ENCODE measurements at places on chromosomes 5 and 9. TPM values are rescaled to one million over a fixed set of nuclear protein-coding genes. Genes with fewer than 3 reads are reported as not detected.

DNA sequence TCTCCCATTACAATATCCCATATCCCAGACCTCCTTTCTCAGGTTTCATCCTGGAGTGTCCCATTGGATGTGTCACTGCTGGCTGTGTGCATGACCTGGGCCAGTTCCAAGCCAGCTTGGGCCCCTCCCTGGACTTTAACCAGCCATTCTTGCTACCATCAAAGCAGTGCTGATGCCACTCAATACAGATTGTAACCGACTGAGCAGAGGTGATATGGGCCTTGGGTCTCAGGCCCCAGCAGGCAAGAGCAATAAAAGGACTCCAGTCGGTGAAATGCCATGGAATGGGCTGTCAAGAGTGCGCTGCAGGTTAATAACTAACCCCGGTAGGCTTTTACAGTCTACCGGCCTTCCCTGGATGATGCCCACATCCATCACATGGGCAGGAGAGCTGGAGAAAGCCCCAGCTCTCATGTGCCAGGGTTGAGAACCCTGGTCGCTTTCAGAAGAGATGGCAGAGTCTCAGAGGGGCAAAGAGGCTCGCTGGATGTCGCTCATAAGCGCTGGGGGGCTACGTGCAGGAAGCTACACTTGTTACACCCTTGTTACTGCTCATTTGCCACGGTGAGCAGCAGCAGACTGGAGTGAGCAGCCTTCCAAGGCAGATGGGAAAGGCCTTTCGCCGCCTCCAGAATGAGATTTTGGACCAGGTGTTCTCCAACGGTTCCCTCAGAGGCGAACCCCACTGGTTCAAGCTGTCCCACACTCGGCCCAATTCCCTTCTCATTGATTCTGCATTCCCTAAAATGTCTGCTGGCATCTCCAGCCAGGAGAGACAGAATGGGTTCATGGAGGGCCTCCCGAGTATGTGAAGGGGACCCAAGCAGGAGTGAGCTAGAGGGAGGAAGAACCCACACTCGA lies 13.2 kb downstream of the EPB41L4B start:
- DNase-seq: peak; percentile 74

GRCh38 chr5:93088592-93089389 lies 492.2 kb downstream of the NR2F1-AS1 start:
- no peak for DNase-seq

DNA sequence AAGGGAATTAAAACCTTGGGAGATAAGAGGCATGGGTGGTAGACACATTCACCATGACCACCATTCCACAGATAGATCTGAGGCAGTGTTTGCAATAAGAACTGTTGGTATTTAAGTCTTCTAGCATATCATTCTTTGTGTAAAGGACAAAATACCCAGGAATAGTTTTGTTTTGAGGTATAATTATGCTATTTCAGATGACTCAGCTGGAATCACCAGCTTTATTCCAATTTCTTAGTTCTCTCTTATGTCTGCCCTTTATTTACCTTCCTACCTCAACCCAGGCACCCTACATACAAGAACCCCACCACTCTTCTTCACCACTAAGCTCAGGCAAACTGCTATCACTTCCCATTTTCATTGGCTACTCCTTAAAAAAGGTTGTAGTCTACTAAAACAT lies 94.7 kb upstream of the TRIO start:
- DNase-seq: no peak

GRCh38 chr5:35218981-35219380 lies 11.3 kb downstream of the PRLR start:
- DNase-seq: no peak

DNA sequence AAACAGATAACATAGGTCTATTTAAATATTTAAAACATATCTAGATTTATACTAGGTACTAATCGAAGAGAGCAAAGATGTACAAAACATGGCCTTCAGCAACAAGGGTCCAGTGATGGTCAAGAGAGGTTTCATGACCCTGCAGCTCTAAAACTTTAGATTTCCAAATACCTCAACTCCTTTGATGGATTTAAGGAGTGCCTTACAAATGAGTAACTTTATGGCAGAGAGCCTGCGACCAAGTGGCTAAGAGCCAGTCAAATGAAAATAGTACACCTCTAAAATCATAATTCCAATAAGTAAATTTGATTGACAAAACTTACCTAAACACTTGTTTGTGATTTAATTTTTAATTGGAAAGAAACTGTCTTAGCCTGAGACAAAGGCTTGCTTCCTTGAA lies 4.7 kb upstream of the SH3RF2 start:
- DNase-seq: no peak

- no peak for DNase-seq
These were observed 544 bp downstream of the ADAMTS6 start for GRCh38 chr5:65481171-65481581.

GRCh38 chr5:177124486-177124991 lies 9.0 kb upstream of the NSD1 start:
- no peak for DNase-seq

- no peak for DNase-seq
These were observed 26.7 kb downstream of the RNF145 start for GRCh38 chr5:159182691-159183090.

- DNase-seq: no peak
These were observed 466.3 kb downstream of the EFNA5 start for GRCh38 chr5:107204413-107204812.

GRCh38 chr5:87210743-87211142 lies 56.9 kb upstream of the RASA1 start:
- DNase-seq: no peak

DNA sequence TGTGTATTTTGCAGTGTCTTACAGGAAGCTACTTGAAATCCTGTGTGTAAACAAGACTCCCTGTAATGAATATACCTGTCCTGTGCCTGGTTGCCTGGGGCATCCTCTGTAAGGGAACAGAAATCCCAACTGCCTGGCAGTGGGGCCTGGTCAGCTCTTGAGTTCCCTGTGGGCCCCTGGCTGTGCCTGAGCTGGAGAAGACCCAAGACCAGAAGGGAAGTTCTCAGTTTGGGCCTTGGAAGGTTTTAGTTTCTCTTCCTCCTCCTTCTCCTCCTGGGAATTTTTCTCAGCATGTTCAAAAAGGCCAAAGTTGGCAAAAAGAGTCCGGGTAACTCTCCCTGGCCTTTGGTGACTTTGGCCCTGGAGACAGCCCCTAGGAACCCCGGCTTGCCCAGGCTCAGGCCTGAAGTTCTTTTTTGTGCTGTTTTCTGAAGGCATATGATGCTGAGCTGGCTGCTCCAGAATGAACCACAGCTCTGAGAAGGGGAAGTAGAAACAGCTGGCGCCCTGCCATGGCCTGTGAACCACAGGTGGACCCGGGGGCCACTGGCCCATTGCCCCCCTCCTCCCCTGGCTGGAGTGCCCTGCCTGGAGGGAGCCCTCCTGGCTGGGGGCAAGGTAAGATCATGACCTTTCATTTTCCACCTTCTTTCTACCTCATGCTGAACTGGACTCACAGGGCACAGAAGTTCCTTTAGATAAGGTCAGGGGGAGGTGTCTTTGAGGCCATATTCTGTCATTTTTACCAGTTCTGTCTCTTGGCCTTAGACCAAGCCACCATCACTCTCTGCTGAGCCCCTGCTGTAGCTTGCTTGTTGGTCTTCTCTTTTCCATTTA lies 5.8 kb downstream of the TMEM268 start:
- peak; percentile 64 for DNase-seq

GRCh38 chr9:121950866-121951265 lies 142.2 kb downstream of the TTLL11 start:
- DNase-seq: no peak

- DNase-seq: no peak
These were observed 559.8 kb upstream of the TYRP1 start for GRCh38 chr9:12133416-12133815.

GRCh38 chr5:74888117-74888516 lies 21.9 kb upstream of the FAM169A start:
- no peak for DNase-seq

- no peak for DNase-seq
These were observed 15.9 kb downstream of the LOX start for GRCh38 chr5:122062205-122062604.

GRCh38 chr9:112261133-112261532 lies 72.3 kb downstream of the PTBP3 start:
- no peak for DNase-seq

GRCh38 chr5:69084195-69084594 lies 9.6 kb upstream of the SLC30A5 start:
- DNase-seq: no peak

GRCh38 chr9:113475992-113476391 lies 12.5 kb downstream of the RGS3 start:
- peak; percentile 34 for DNase-seq

DNA sequence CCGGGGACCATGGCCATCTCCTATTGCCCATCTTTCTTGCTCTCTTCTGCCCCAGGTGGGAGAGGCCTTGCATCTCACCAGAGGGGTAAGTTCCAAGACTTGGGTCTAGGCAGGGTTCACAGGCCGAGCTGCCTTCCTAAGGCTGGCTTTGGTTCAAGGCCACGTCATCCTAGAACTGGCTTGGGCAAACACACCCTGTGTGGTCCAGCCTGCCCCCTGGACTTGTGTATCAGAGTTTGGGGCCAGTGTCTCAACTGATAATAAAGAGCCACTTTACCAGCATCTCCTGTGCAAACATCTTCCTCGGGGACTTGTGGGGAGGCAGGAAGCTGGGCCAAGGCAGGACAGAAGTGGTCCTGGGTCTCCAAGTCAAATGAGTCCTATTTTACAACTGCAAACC lies 17.8 kb downstream of the BOD1 start:
- DNase-seq: no peak

SPINK7 gene
- not detected for total RNA-seq

CD72 gene
- total RNA-seq: 6.9 TPM

CCDC192 gene
- total RNA-seq: not detected

PLAA gene
- total RNA-seq: 24.4 TPM

FOXD1 gene
- not detected for total RNA-seq

ENHO gene
- 1.6 TPM for total RNA-seq

POLR3G gene
- 1.7 TPM for total RNA-seq

LAMC3 gene
- 3.6 TPM for total RNA-seq

FAM81B gene
- total RNA-seq: not detected

TNPO1 gene
- 47.8 TPM for total RNA-seq

TEX48 gene
- not detected for total RNA-seq

Data from right lobe of liver (tissue), 6 donors.